Mammary epithelial cell (primary cell): ENCODE measurements at places on chromosomes 16 and 17.
A peak's percentile ranks its signal among the peaks of the same experiment; 100 is the strongest.

DNA sequence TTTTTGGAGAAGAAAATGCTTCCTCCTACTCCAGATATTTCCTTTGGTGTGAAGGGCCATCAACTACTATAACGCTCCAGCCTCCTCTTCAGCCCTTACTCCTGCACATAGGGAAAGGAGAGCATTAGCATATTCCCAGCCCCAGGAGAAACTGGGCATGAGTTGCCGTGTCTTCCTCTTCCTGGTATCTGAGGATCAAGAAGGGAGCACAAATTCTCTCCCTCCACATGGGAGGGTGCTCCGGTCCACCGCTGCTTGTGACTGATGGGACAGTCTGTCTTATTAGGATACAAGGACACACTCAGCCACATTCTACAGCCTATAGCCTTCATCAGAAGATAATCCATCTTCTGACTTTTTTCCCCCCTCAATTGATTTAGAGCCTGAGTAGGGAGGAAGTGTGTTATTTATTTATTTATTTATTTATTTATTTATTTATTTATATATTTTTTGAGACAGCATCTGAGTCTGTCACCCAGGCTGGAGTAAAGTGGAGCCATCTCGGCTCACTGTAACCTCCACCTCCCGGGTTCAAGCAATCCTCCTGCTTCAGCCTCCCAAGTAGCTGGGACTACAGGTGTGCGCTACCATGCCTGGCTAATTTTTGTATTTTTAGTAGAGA, 16.6 kb upstream of the CYB5B start:
- DNase-seq: no peak

GRCh38 chr17:27091043-27091497, 202.8 kb upstream of the WSB1 start:
- DNase-seq: no peak

DNA sequence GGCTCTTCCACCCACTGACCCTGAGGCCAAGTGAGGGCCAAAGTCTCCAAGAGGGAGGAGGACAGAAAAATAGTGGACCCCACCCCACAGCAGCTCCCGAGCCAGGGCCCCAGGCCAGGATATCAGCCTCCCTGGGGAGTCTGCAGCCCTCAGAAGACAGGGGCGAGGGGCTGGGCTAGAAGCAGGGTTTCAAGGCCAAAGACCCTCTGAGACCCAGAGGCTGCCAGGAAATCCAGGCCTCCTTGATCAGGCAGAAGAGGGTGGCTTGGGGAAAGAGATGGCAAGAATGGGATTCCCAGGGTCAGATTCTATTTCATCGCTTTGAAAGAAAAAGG, 156.1 kb downstream of the ZNF423 start:
- DNase-seq: no peak

GRCh38 chr16:89197033-89197632, 3.2 kb downstream of the SLC22A31 start:
- no peak for DNase-seq

- DNase-seq: no peak
Observed at GRCh38 chr16:58346831-58347371, 45.4 kb upstream of the GINS3 start.

DNA sequence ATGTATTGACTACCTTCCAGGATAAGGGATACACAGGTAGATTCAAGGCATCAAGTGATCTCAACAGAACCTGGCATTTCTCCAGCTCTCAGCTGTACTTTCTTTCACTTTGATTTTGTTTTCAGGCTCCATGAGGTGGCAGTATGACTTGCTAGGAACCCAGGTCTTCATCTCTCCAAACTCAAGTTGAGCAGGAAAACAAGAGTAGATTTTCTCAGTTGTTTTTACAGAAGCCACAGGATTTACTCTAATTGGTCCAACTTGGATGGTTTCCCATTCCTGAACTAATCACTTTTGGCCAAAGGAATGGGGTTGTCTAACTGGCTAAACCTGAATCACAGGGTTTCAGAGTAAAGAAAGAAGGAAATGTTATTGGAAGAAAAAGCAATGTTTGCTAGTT, 146.6 kb downstream of the TRIM37 start:
- DNase-seq: peak; percentile 74

DNA sequence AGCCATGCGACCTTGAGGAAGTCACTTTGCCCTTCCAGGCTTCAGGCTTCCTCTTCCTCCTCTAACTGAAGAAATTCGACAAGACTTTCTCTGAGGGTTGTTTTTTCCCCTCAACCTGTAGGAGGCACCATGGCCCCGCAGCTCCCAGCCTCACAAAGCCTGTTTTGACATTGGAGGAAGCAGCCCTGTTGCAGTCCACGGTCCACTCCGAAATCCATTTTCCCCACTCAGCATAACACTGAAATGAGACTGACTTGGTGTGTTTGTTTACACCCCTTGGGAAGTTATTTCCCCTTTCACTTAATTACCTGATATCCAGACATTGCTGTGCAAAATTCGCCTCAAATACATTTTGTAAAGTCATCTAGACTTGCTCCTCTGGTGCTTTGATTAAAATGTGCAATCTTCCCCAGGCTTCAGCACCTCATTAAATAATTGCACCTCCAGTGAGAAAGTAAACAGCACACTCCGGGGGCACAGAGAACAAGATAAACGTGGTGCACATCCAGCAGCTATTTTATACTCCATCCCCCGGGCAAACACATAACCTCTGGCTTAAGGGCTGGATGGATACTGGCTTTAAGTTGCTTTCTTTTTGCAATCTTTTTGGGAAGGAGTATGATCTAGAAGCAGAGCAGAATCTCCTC, 41.4 kb upstream of the PIRT start:
- DNase-seq: no peak

- DNase-seq: no peak
Observed at GRCh38 chr17:47875011-47875985, 20.7 kb upstream of the SP2 start.

GRCh38 chr16:65376601-65377000, 254.7 kb upstream of the CDH11 start:
- no peak for DNase-seq

DNA sequence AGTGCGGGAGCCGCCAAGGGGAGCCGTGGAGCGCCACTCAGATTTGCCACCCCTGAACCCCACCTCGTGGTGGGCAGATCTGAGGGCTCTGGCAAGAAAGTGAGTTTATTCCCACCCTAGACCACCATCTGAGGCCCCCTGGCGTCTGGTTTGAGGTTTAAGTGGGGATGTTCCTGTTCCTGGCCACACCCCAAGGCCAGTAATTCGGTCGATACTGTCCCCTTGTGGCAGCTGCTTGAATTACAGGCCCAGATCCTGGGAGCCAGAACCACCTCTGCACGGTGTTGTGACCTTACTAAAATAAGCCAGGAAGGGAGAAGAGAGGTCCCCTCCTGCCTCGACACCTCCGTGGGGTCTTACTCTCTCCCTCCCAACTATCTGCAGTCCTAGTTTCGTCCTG, 3.3 kb upstream of the LAT start:
- DNase-seq: no peak
